ENCODE measurements at places on chromosomes 3 and 15. TPM values are rescaled to one million over a fixed set of nuclear protein-coding genes. Genes with fewer than 3 reads are reported as not detected.

GRCh38 chr3:29531644-29532043 is 250.8 kb downstream of the RBMS3 start:
- no peak for DNase-seq

GRCh38 chr3:20574746-20575145 is 388.7 kb upstream of the SGO1 start:
- DNase-seq: no peak

GRCh38 chr3:147393261-147393942 is 12.9 kb downstream of the ZIC4 start:
- no peak for DNase-seq

Gene WDR49
- polyA plus RNA-seq: 1.1 TPM

Gene SCN11A
- polyA plus RNA-seq: not detected
